Activated naive CD8-positive, alpha-beta T cell treated with anti-CD3 and anti-CD28 coated beads, Interleukin-2, amount 10 ng/mL, durations not matched to agents 7 days and 5 days (primary cell): ENCODE measurements at places on chromosomes 3 and 15. TPM values are rescaled to one million over a fixed set of nuclear protein-coding genes. Genes with fewer than 3 reads are reported as not detected.

- no peak for DNase-seq
Observed at GRCh38 chr15:57896114-57896513, 169.4 kb downstream of the ALDH1A2 start.

Gene SMCO1
- total RNA-seq: not detected

Gene SPSB4
- not detected for total RNA-seq

Gene KLF15
- total RNA-seq: 0.11 TPM
